ENCODE measurements at places on chromosomes 11 and 22.

DNA sequence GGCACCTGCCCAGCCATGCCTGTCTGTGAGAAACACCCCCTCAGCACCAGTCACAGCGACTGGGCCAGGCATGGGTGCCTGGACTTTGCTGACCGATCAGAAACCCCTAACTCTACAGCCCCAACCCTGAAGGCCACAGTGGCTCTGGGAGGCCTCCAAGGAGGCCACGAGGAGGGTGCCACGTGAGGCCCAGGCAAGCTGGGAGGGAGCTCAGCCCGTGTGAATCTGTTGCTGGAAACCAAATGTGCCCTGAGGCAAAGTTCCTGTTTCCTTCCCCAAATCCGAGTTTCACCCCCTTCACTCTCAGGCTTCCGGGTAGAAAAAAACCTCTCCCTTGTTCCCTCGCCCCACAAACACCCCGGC, 1.3 kb downstream of the UNC93B1 start:
- peak overlapping the region; percentile 91 for H3K27ac ChIP-seq
- H3K4me1 ChIP-seq: peaks cover 15% of the 10 kb centered on the region
- H3K36me3 ChIP-seq: no peaks in the 10 kb centered on the region
- H3K27me3 ChIP-seq: no peaks in the 10 kb centered on the region
- no peak for DNase-seq
- no peak overlapping the region for H3K4me3 ChIP-seq

GRCh38 chr11:97756571-97757335, 1264.0 kb upstream of the CNTN5 start:
- H3K4me3 ChIP-seq: no peak overlapping the region
- H3K27me3 ChIP-seq: no peaks in the 10 kb centered on the region
- H3K27ac ChIP-seq: no peak overlapping the region
- H3K36me3 ChIP-seq: no peaks in the 10 kb centered on the region
- no peak for DNase-seq

DNA sequence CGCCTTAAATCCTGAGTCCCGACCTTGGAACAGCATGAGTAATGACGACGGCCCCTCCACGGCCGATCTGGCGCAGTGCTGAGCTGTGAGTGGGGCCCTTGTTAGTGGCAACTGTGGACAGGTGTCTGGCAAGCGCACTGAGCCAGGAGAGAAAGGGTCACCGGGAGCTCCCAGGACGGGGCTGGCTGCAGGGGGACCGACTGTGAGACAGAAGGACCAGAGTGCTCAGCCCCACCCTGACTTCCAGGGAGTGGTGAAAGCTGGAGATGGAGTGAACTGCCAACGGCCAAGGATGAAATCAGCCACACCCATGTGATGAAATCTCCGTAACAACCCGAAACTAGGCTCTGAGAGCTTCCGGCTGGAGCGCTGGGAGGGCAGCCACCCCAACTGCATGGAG, 228.6 kb downstream of the BRD1 start:
- DNase-seq: no peak
- H3K27me3 ChIP-seq: no peaks in the 10 kb centered on the region
- no peak overlapping the region for H3K27ac ChIP-seq
- no peak overlapping the region for H3K4me3 ChIP-seq
- no peaks in the 10 kb centered on the region for H3K36me3 ChIP-seq

- H3K4me3 ChIP-seq: no peak overlapping the region
- no peaks in the 10 kb centered on the region for H3K27me3 ChIP-seq
- no peak overlapping the region for H3K27ac ChIP-seq
- H3K4me1 ChIP-seq: no peaks in the 10 kb centered on the region
These were observed 103.9 kb upstream of the ANO3 start for GRCh38 chr11:26227883-26228502.

All from heart right ventricle (tissue), 16 donors.